ENCODE measurements at places on chromosomes 12 and 14.

- no peak for DNase-seq
These were observed 4.0 kb downstream of the SETD1B start for GRCh38 chr12:121807642-121808347.

DNA sequence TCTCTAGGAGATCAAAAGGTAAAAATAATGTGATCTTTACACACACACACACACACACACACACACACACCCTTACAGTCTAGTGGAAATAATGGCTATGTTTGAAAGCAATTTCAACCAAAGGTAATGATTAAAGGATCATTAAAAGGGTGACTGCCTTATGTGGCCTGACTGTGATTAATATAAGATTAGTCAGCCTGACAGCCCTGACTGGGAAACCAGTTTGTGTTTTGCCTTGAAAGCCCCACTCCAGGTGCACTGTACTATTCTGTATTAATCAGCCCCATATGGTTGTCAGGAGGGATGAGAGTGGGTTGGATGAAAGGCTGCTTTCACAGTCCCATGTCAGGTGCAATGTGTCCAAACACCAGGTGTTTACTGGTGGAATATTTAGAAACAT lies 10.5 kb downstream of the RASSF9 start:
- DNase-seq = no peak

DNA sequence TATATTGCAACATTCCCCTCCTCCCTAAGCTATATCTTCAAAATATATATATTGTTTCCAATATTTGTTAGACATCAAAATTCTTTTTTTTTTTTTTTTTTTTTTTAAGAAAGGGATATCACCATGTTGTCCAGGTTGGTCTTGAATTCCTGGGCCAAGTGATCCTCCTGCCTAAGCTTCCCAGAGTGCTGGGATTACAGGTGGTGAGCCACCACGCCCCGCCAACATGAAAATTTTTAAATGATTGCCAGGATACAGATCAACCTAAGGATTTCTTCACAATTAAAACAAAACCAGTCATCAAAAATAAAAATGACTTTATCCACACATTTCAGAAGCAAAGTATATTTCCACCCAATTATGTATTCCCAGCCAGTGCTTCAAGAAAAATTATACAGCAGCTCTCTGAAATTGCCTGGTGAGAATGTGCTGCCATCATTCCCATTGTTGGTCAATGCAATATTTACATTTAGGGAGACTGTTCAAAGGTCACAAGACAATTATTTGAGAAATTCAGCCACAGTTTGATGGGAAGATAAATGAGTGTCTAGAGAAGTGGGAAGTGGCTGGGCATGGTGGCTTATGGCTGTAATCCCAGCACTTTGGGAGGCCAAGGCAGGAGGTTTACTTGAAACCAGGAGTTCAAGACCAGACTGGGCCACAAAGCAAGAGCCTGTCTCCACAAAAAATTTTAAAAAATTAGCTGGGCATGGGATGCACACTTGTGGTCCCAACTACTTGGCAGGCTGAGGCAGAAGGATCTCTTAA lies 141.7 kb upstream of the AMIGO2 start:
- DNase-seq = no peak

- peak; percentile 12 for DNase-seq
These were observed 87.4 kb downstream of the OTOGL start for GRCh38 chr12:80186727-80187217.

DNA sequence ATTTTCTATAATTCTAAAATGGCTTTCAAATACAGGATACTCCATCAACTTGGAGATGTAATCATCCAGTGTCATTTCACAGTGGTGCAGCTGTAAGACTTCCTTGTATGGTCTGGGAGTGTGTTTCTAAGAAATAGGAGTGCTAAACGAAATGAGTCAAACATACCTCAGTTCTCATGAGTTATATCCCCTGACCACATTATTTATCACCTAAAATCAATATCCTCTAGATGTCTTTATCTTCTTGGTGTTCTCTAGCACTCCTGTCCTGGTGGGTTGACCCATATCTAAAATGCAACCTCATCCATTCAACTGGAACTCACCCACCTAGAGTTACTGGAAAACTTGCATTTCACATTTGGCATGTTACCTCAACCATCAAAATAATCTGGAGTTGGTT lies 33.2 kb downstream of the TMEM30B start:
- DNase-seq = no peak

DNA sequence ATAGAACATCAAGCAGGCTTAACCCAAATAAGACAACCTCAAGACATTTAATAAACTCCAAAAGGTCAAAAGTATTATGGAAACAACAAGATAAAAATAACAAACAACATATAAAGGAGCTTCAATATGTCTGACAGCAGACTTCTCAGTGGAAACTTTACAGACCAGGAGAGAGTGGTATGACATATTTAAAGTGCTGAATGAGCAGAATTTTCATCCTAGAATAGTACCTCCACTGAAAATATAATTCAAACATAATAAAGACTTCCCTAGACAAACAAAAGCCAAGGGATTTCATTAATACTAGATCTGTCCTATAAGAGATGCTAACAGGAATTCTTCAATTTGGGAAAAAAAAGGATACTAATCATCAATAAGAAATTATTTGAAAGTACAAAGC lies 1005.0 kb downstream of the TMTC2 start:
- DNase-seq = no peak

GRCh38 chr14:99644723-99645544 lies at the start of gene HHIPL1:
HHIPL1 (plus strand) TSS chr14:99645129; CDS start chr14:99645208, 79 bp downstream.
- DNase-seq = no peak

DNA sequence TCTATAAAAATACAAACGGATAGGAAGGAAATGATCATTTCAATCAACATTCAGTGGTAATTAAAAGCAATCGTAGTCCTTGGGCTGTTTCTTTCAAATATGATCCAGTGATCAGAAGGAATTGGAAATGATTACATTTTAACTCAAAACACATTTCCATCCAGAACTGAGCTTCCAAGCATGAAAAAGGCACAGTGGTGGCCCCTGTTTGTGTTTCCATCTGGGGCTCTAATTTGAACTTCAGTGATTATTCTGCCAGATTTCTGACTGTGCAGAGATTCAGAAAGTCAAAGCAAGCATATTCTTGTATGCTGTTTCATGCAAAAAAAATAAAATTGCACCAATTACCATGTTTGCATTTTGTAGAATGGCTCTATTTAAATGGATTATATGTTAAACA lies 157.0 kb upstream of the LMNTD1 start:
- DNase-seq = no peak

DNA sequence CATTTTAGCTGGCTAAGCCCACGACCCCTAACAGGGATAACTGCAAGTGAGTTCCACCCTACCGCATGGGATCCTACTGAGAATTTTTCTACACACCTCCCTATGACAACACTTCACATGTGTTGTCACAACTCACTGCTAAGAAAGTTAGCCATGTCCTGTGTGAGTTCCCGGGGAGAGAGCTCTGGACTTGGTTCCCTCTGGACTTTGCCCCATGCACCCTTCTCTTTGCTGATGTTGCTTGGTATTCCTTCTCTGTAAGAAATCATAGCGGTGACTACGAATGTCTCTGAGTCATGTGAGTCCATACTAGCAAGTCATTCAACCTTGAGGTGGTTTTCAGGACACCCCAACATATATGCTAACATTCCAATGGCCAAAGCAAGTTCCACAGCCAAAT lies 9.5 kb upstream of the CDKN3 start:
- DNase-seq = no peak

GRCh38 chr12:112328456-112329124 lies 53.6 kb downstream of the HECTD4 start:
- DNase-seq = no peak

Data from CD4-positive, alpha-beta T cell treated with Interleukin-6 at 100 ng/mL for 8 hours (primary cell).